ENCODE measurements at places on chromosomes 7 and 10.
A peak's percentile ranks its signal among the peaks of the same experiment; 100 is the strongest.

DNA sequence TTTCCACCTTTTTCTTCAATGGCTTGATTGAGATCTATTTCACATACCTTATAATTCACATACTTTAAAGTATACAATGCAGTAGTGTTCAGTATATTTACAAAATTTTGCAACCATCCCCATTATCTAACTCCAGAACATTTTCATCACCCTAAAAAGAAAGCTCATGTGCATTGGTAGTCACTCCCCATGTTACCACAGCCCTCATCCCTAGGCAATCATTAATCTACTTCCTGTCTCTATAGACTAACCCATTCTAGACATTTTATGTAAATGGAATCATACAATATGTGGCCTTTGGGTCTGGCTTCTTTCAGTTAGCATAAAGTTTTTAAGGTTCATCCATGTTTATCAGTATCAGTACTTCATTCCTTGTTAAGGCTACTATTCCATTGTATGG is 214.2 kb downstream of the WDR11 start:
- DNase-seq: no peak

- no peak for DNase-seq
These were observed 15.2 kb upstream of the C10orf105 start for GRCh38 chr10:71734797-71735196.

GRCh38 chr7:83305027-83305426 is 142.3 kb upstream of the PCLO start:
- DNase-seq: peak; percentile 44

DNA sequence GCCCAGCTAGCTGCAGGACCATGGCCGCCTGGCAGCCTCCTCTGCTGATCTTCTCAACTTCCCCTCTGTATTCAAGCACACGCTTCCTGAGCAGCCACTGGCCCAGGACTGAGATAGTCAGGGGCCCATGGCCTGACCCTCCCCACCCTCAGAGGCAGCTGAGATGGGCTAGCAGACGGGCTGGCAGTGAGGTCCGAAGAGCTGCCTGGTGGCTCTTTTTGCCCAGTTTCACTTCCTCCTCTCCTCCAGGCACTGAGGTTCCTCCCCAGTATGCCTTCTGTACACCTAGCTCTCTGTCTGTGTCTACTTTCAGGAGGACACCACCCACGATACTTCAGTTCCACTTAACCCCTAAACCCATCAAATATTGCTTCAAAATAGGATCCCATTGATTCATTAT is 395.6 kb downstream of the TNS3 start:
- DNase-seq: no peak

GRCh38 chr10:23293145-23293724 is 51.4 kb downstream of the C10orf67 start:
- peak; percentile 24 for DNase-seq

- DNase-seq: peak; percentile 88
These were observed 67.8 kb downstream of the EGFR start for GRCh38 chr7:55086413-55087201.

Measured in foreskin fibroblast (primary cell).